ENCODE measurements at places on chromosomes 2 and 18. TPM values are rescaled to one million over a fixed set of nuclear protein-coding genes. Genes with fewer than 3 reads are reported as not detected.
A peak's percentile ranks its signal among the peaks of the same experiment; 100 is the strongest.

TMEM247 gene
- total RNA-seq = not detected

DSG4 gene
- total RNA-seq = not detected

GRCh38 chr2:54523324-54523959, 67.3 kb downstream of the SPTBN1 start:
- peak; percentile 44 for DNase-seq

DNA sequence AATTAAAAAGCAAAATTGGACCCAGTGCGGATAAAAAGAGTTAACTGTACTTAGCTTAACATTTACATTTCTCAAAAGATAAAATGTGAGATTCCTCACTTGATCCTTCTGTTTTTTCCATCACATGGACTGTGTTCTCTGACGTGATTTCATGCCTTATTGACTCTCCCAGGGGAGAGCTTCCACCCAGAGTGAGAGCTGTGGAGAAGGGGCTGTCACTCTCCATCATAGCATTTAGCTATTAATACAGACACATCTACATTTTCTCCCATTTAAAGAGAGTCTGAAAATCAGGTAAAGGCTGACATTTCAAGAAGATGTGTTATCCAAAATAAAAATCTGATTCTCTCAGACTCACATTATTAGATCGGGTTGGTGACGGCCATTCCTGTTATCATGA, 493.8 kb downstream of the FBXO15 start:
- no peak for DNase-seq

GRCh38 chr2:196205881-196206435, 34.6 kb upstream of the STK17B start:
- peak; percentile 57 for DNase-seq

- DNase-seq = no peak
These were observed 128.3 kb downstream of the SH3BP4 start for GRCh38 chr2:235080101-235080500.

- DNase-seq = no peak
These were observed 167.7 kb upstream of the SERPINE2 start for GRCh38 chr2:224206816-224207215.

- DNase-seq = no peak
These were observed 365.7 kb downstream of the TNS1 start for GRCh38 chr2:217636991-217637561.

Measured in LHCN-M2 (cell line).